ENCODE measurements at places on chromosomes 5 and 9.

GRCh38 chr5:140694276-140694675 lies 3.0 kb downstream of the HARS2 start:
- DNase-seq, result no peak

DNA sequence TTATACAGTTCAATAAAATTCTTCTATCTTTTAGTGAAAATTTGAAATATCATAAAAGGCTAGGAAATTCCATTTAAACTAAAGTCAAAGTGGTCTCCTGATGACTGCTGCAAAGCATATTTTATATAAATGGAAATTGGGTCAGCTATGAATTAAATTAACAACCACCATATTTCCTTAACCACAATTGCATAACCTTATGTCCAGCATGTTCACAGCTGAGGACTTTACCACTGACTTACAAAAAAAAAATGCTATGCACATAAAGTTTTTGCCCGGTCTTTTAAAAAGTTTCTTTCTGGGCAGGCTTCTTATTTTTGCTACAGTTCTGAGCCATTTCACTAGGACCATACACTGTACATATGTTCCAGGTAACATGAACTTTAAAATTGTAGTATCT lies 208.6 kb upstream of the RGMB start:
- DNase-seq, result no peak

DNA sequence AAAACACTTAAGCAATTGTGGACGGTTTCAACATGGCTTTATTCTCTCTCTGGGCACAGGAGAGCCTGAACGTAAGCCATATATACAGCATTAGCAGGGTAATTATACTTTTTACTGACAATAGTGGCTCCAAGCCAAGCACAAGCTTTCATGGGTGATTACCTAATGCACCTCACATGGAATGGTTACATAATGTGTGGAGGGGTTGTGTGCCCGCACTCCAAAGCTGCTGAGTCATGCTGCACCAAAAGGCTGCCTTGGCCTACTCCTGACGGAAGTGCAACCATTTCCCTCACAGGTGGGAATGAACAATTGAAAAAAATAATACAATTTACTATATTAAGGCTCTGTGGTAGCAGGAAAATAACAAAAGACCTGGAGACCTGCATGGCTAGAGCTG lies 86.5 kb upstream of the ATP10B start:
- DNase-seq, result no peak

DNA sequence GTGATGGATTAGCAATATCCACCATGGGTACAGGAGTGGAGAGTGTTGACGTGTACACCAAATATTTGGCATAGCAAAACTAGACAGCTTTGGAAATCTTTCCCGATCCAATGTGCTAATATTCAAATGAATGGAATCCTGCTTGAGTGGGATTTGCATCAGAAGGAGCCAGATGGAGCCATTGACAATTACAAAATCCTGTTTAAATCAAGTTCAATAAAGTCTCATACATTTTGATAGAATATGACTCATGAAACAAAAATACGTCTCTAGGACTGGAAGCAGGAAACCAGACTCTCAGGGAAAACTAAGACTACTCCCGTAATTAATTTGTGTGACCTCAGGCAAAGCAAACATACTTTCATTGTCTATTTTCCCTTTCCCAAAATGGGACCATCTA lies 13.0 kb downstream of the TNC start:
- no peak for DNase-seq

DNA sequence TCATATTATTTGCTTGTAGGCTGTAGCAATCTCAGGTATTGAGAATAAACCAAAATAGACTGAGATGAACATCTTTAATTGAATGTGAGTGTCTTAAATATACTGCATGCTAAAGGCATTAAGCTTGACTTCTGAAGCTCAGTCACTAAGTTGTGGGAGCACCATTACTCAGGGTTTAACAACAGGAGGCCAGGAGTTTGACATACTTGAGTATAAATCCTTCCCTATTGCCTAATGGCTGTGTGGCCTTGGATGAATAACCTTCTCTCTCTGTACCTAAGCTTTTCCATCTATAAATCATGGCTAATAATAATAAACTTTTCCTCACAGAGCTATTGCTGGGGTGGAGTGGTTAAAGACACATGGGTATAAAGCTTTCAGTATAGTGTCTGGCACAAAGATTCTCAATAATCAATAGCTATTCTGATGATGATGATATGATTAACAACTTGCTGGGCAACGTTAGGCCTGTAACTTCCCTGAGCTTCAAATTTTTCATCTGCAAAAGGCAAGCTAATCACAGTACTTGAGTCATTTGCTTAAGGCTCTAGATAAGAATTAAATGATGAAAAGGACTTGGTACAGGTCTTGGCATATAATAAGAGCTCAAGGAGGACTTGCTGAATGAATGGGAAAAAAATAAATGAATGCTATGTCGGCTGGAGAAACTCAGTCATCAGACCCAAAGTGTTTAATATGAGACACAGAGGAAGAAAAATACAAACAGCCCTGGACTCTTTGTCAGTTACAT lies 174.0 kb upstream of the IL12B start:
- DNase-seq, result no peak

GRCh38 chr5:60738461-60738860 lies 38.5 kb upstream of the DEPDC1B start:
- no peak for DNase-seq

- no peak for DNase-seq
Observed at GRCh38 chr9:125649315-125649714, 57.7 kb downstream of the MAPKAP1 start.

- DNase-seq, result no peak
Observed at GRCh38 chr5:99543841-99544240, 615.0 kb upstream of the CHD1 start.

GRCh38 chr5:93076096-93076495 lies 504.9 kb downstream of the NR2F1-AS1 start:
- no peak for DNase-seq

- DNase-seq, result no peak
Observed at GRCh38 chr5:15722305-15722704, 222.3 kb downstream of the FBXL7 start.

GRCh38 chr5:125326150-125326510 lies 579.7 kb upstream of the ZNF608 start:
- DNase-seq, result no peak

DNA sequence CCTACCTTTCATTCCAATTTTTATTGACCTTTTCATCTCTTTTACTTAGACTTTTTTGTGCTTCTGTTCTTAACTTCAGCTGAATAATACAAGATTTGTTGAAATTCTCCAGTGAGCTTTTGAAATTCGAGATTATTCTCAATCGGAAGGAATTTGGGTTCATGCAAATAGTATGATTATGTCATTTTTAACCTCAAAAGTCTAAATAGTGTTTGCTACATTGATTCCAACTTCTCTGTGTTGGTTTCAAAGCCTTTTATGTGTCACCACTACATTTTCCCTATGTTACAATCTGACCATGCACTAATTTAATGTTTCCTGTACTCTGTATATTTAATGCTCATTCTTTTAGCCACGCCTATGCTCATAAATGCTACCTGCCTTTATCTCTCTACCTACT lies 44.1 kb downstream of the VPS13A start:
- no peak for DNase-seq

- DNase-seq, result no peak
Observed at GRCh38 chr5:115392611-115393010, 96.2 kb upstream of the CCDC112 start.

DNA sequence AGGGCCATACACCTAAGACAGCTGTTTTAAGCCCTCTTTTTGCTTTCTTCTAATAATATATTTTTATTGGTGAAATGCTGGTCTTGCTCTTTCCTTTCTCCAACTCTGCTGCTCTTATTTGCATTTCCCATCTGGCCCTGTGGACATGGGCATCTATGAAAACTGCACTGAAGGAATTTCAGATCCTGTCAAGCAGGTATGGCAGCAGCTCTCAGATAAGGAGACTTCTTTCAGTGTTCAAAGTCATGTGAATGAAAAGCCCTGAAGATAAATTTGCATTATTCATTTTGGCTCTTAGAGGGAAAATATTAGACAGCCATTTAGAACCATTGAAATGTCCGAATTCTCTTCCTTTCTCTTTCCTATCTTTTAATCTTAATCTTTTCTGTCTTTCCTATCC lies 668.0 kb upstream of the RIOK2 start:
- DNase-seq, result no peak

DNA sequence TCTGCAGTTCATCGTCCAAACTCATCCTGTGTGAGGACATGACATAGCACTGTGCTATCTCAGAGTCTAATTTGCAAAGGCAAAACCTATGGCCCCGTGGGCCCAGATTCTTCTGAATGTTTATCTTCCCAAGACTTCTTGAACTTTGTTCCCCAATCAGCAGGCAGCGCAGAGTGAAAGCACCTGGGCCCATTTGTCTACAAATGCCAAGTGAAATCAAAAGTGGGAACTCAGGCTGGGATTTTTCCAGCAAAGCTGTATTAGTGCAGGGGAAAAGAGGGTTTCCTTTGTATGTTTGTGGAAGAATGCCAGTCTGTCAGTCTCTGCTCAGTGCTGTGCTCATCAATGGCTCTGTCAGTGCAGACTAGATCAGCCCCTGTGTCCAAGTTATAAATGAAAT lies 55.8 kb downstream of the FOXD1 start:
- DNase-seq, result no peak

DNA sequence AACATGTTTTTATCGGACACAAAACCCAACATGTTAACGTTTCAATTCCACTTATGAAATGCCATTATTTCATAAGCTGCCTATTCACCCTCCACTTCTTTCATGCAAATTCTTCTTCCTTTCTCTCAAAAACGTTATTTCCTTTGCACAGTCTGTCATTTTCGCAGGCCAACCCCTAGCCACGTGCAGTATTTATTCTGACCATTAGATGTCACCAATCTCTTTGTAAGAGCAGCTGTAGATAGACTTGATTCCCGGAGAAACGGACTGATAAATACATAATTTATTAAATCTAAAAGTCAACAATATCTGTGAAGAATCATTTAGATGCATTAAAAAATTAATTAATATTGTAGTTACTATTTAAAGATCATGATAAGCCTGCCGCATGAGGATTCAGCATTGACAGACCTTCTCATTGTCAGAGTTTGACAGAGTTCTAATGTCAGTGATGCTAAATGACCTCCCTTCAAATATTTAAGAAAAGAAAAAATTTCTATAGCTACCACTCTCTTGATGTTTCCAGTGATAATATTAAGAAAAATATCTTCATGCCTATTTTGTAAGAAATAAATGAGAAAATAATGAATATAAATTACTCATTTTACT lies 933.6 kb downstream of the CDH12 start:
- peak; percentile 33 for DNase-seq

- DNase-seq, result no peak
Observed at GRCh38 chr5:21680641-21681040, 1172.5 kb downstream of the CDH12 start.

DNA sequence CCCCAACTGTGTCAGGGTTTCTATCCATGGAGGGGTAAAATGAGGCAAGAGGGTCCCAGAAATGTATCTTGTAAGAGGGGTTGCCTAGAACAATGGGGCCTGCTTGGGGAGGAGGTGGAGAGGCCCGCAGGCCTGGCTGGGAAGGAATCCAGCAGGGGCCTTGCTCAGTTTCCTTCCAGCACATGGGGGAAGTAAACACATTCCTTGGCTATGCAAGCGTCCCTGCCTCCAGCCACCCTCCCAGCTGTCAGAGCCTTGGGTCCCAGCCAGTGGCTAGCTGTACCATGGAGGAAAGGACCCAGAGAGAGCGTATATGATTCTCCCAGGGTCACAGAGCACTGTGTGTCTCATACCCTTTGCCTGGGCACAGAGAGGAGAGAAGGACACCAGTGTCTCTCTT lies 71.1 kb upstream of the IL17B start:
- DNase-seq, result no peak

GRCh38 chr9:87013490-87013889 lies 66.2 kb upstream of the GAS1 start:
- DNase-seq, result no peak

- no peak for DNase-seq
Observed at GRCh38 chr9:125785248-125785751, 38.1 kb downstream of the PBX3 start.

DNA sequence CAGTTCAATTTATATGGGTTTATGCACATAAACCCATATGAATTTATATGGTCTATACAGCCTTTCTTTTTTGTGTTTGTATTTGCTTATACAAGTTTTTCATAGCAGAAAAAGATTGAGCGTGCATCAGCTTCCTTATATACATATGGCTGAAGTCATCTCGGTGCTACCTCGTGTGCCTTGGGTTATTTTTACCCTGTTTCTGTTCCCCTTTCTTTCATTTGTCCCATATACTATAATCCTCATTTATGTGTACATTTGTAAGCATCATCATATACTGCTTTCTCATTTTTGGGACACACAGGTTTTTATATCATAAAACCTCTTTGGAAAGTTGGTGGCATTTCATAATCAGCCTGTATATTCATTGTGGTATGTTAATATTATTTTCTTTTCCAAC lies 107.8 kb upstream of the ADAMTSL1 start:
- DNase-seq, result no peak

GRCh38 chr5:56693220-56693579 lies 122.1 kb upstream of the MAP3K1 start:
- DNase-seq, result no peak

GRCh38 chr5:67858471-67859031 lies 357.0 kb upstream of the PIK3R1 start:
- DNase-seq, result no peak

GRCh38 chr9:98256756-98257155 lies 1.3 kb upstream of the TBC1D2 start:
- DNase-seq, result no peak

DNA sequence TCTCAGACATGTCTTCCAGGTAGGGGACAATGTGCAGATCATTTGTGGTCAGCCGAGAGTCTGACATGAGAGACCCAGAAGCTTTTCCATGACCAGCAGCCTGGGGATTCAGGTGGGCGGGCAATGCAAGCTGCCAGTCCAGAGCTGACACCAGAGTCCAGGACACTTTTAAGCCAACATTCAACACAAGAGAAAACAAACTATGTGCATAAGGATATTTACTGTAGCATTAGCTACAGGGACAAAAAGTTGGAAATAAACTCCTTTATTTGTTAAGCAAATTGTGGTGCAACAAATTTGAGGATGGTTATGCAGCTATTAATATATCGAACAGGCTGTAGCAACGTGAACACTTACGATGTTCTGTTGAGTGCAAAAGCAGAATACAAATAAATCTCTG lies 9.9 kb upstream of the RNF130 start:
- DNase-seq, result no peak

DNA sequence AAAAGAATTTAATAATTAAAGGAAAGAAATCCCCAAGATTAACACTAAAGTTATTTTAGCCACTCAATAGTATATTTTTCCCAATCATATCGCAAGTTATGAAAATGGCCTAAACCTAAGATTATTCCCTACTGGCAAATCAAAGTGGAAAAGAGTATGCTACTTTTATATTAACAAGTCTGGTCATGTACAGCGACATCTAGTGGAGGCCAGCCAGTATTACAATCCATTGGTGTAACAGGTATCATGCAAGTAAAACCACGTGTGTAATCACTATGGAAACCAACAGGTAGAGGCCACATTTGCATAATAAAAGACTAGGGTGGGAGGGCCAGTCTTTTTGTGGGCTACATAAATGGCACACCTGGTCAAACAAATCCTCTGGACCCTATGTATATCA lies 976.4 kb upstream of the CDH9 start:
- peak; percentile 57 for DNase-seq

- DNase-seq, result peak; percentile 92
Observed at GRCh38 chr9:71795097-71795813, 26.9 kb upstream of the CEMIP2 start.

- DNase-seq, result no peak
Observed at GRCh38 chr9:26346942-26347477, 545.6 kb downstream of the CAAP1 start.
